GM12865 (cell line): ENCODE measurements at places on chromosomes 5 and 9.

DNA sequence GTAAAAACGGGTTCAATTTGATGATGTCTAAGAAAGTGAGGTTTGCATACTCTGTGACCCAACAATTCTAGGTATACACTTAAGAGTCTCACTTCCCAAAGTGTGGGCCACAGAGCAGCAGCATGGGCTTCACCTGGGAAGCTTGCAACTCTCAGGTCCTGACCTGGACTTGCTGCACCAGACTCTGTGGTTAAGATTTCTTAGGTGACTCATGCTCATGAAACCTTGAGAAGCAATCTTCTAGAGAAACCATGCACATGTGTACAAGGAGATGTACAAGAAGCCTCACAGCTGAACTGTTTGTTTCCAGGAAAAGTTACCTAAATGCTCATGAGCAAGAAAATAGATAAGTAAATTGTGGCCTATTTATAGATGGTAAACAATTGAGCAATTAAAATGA is 30.0 kb downstream of the DNAJC21 start:
- DNase-seq = peak; percentile 85

DNA sequence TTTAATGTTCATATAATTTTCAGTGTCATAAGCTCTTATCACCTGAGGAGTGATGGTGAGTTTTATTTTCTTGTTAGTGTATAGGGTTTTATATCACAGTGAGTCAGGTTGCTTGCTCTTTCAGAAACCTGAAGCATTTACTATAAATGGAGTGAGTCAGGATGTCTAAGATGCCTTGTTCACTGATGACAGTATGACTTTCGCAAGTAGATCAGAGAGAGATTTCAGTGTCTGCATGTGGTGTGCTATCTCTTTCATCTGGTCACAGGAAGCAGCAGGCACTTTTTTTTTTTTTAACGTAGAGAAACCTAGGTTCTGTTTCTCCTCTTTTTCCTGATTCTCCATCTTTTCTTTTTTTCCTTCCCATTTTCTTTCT is 237.1 kb downstream of the DMRTA1 start:
- DNase-seq = no peak

- DNase-seq = no peak
Measured at GRCh38 chr9:21450733-21451394, 10.6 kb downstream of the IFNA1 start.

GRCh38 chr9:81477669-81478068 is 211.7 kb downstream of the TLE1 start:
- DNase-seq = no peak

GRCh38 chr5:91730026-91730425 is 346.9 kb upstream of the ARRDC3 start:
- no peak for DNase-seq

DNA sequence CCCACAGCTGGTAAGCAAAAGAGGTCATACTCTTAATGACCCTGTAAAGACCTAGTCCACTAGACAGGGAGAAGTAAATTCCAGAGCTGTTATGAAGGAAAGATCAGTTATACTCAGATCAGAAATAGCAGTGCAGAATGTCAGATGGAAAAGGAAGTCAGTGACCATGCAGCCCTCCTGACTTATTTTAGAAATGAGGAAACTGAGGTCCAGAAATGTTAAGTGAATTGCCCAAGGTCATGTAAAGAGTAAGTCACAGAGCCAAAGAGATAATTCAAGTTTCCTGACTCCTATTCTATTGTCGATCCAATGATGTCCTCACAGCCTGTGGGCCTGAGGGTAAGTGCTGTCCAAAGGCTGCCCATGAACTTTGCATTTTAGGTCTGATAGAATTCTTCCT is 214.9 kb upstream of the IL12B start:
- DNase-seq = no peak

GRCh38 chr5:175847503-175847902 is 23.9 kb upstream of the CPLX2 start:
- peak; percentile 19 for DNase-seq

DNA sequence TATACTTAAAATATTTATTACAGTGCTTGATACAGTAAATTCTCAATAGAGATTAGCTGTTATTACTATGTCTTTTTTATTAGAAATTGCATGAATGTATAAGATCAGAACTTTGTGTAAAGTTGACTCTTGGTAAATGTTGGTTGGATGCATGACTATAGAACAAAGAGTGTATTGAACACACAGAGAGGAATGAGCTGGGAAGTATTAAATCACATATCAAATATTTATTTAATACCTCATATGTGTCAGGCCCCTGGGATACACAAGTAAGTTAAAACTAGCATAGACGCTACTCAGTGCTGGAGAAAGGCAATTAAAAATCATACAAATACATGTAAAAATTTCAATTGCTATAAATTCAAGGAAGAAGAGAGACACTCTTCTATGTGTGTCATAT is 550.7 kb upstream of the TLE4 start:
- no peak for DNase-seq

DNA sequence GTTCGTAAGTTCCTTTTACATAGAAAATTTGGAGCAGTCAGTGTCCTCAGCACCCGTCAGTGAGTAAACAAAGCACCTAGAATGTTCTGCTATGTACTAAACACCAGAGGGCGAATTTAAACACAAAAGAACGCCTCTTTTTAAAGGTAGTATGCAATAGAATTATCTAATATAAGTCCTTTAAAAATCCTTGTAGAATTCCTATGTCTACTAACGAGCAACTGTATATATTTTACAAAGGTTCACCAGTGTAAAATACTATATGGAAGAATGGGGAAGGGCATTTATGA is 499 bp upstream of the TMEM232 start:
- no peak for DNase-seq

GRCh38 chr5:73180566-73180965 is 7.6 kb downstream of the TMEM174 start:
- no peak for DNase-seq

DNA sequence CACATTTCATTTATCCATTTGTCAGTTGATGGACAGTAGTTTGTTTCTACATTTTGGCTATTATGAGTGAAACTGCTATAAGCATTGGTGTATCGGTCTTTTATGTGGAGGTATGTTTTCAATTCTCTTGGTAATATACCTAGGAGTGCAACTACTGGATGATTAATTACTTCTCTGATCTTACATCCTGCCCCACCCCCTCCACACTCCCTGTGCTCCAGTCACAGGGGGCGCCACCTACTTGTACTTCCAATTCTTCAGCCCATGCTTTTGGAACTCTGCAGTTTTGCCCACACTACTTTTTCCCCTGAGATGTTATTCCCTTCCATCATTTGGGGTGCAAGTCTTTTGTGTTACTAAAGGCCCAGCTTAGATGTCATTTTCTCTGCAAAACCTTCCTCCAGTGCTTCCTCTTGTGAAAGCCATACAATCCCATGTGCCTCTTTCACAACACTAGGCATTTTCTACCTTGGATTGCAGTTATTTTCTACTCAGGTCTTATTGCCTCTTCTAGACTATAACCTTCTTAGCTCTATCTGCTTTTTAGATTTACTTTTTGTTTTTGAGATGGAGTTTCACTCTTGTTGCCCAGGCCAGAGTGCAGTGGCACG is 42.1 kb downstream of the SEC61B start:
- peak; percentile 30 for DNase-seq

DNA sequence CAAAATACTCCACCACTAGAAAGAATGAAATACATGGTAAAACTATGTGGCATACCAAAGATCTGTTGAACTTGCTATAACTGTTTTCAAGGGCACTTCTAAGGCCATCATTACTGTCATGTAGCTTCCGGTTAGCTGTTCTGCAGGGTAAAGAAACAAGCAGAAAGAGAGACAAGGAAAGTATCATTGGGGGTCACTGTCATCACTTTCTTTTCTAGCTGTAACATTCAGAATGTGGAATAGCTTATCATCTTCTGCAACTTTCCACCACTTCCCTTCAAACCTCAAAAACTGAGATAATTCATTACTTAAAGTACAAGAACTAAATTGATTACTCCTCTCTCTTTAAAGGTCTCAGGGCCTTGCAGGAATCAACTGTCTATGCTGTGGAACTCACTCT is 57.6 kb downstream of the RASEF start:
- no peak for DNase-seq

DNA sequence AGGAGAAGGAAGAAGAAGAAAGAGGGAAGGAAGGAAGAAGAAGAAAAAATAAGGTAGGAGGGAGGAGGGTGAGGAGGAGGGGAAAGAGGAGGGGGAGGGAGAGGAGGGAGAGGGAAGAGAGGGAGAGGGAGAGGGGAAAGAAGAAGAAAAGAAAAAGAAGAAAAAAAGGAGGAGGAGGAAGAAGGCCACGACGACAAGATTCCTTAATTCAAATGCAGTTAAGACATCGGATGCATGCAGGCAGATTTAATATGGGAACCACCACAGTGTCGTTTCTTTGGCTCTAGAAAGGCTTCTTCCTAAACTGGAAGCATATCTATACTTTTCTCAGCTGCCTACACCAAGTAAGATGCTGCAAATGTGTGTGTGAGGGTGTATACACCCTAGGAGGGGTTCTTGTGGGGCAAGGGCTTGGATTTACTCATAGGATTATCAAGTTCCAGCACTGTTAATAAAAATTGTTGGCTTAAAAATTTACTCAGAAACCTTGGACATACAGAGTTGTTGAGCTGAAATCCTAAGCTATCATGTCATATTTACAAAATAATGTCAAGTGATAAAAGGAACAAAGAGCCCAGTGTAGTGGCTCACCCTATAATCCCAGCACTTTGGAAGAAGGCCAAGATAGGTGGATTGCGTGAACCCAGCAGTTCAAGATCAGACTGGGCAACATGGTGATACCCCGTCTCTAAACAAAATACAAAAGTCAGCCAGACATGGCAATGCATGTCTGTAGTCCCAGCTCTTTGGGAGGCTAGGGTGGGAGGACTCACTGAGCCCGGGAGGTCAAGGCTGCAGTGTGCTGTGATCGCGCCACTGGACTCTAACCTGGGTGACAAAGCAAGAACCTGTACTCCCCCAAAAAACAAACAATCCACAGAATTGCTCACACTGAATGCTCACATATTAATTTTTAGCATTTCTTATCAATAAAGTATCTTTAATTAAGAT is 108.5 kb downstream of the UBAP2 start:
- no peak for DNase-seq

GRCh38 chr9:122053064-122053463 is 40.0 kb downstream of the TTLL11 start:
- DNase-seq = no peak

- no peak for DNase-seq
Measured at GRCh38 chr5:157926977-157927376, 68.0 kb upstream of the CLINT1 start.

- no peak for DNase-seq
Measured at GRCh38 chr5:171513591-171513990, 94.1 kb downstream of the FGF18 start.

DNA sequence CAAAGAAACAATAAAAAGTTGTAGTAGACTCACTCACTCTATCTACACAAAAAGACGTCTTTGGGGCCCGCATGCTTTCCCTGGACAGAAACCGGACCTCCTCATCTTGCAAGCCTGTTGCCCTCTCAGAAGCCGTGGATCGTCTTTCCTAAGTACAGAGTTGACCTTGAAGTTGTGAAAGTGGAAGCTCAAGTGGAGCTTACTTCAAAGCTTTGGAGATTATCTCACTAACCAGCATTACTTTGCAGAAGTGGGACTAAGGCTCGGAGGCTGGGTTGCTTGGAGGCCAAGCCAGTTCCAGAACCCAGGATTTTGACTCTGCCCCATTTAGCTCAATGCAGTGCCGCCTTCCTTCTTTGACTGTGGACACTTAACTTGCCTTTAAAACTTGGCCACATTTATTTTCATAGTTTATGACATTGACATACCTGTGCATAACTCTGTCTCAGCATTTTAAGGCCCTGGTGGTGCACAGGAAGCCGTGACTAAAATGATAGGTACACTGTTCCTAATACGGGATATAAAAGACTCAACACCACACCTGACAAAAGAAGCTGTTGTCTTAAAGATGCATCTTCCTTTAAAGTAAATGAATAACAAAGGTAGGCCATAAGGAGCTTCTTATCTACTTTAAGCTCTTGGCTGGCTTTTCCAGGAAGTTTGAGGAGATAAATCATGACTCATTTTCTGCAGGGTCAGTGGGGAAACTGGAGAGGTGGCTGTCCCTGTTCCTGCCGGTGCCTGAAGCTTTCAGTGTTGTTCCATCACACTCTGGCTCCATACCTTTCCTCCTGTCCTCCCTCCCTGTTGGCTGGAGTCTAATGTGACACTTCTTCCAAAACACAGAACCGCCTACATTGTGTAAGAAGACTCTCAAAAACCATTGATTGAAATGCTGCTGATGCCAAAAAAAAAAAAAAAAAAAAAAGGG is 10.7 kb downstream of the SLC25A25 start:
- DNase-seq = no peak

GRCh38 chr9:78792745-78793144 is 495.8 kb downstream of the PSAT1 start:
- DNase-seq = no peak

GRCh38 chr5:68054638-68055037 is 160.9 kb upstream of the PIK3R1 start:
- DNase-seq = no peak

DNA sequence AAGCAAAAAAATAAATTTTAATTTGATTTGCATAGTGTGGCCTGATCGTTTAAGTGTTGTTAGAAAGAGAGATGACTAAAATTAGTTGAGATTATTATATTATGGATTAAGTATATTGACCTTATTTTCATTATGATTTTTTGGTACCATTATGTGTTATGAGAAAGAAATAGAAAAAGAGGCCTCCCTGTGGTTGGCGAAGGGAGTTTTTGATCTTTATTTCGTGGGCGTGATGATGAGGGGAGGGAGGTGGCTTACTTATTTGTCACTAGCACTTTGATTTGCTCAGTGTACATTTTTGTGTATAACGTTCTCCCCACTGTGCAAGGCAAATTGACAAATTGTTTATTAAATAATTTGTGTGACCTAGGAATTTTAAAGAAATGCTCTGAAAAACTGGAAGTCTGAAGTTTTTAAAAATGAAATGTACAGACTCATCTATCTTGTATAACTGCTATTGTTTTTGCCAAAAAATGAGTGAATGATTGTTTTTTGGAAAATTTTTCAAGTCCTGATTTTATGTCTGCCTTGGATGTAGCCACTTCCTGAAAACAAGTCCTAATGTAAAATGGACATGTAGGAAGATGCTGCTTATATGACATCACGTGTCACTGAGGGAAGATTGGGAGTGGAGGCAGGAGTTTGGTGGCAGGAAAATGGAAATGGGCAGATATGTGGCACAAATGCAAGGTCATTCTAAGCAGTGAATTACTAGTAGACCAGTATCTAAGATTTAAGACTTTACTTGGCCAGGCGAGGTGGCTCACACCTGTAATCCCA is 3.0 kb downstream of the DAPK1 start:
- DNase-seq = peak; percentile 61

- DNase-seq = peak; percentile 58
Measured at GRCh38 chr5:88761269-88761850, 121.6 kb downstream of the MEF2C start.

DNA sequence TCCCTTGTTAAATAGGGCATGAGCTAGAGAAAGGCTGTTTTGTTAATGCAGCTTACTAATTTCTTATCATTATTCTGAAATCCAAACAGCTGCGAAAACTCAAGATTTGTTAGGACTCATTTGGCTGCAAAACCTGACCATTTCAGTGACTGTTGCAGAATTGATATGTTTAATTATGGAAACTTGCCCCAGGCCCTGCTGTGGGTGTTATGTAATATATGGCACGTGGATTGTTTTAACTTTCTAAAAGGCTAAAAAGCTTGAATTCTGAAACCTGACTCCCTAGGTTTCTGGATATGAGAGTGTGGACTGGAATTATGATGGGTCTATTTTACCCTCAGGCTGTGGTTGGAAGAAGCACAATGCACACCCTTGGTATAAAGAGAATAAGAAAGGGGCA is 4.4 kb downstream of the IL9 start:
- DNase-seq = no peak

GRCh38 chr9:129988607-129989361 is 54.2 kb downstream of the FNBP1 start:
- DNase-seq = peak; percentile 96

- DNase-seq = no peak
Measured at GRCh38 chr9:109277451-109277850, 43.4 kb downstream of the EPB41L4B start.
